Effector memory CD4-positive, alpha-beta T cell (primary cell): ENCODE measurements at places on chromosomes 7 and 10.

DNA sequence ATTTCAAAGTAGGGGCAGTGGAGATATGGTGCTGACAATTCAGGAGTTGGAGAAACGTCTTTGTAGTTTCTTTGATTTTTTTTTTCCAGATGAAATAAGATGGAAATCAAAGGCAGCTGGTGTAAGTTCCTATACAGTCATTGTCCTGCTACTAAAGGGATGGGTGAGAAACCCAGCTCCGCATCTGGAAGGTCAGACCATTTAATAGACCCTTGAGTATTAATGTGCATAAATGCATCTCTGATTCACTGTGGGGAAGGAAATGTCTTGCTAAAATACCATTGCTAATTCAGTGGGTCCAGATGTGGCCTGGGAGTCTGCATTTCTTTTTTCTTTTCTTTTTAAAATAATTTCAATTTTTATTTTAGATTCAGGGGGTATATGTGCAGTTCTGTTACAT is 15.5 kb downstream of the ABCB4 start:
- no peak for DNase-seq

DNA sequence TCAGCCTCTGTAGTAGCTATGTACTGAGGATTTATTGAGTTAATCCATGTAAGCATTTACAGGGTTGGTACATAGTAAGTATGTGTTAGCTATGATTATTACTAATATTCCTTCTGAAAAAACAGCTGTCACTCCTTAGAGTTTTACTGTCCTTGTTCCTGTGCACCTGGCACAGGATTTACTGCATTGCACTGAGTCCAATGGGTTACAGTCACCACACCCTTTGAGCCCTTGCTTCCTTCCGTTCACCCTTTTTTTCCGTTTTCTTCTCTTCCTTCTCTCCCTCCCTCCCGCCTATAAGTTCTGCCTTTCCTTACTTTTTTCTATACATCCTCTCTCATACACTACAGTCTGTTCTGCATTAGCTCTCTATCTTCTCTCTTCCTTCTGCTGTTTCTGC is 12.5 kb upstream of the CDK6 start:
- no peak for DNase-seq

DNA sequence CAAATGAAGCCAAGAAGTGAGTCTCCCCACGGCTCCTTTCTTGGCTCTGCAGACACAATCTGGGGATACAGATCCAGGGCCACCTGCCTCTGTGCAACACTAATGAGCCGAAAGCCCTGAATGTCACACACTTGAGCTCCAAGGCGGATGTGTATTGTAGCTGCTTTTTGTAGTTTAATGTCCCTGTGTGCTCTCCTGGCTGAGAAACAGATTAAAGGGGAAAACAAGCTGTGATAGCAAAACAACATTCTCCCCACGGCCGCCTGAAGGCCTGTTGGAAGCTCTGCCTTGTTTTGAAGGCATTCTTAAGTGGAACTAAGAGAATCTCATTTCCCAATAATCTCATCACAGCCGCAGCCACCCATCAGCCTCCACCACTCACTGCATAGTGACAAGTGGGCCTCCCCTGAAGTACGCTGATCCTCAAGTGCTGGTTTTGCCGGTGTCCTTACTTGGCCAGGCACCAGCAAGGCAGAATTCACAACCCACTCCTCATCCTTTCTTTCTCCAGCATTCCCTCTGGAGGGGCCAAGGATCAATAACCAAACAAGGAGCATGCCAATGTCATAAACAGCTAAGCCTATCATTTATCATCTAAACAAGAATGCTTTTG is 44.4 kb upstream of the AMPH start:
- DNase-seq = no peak

DNA sequence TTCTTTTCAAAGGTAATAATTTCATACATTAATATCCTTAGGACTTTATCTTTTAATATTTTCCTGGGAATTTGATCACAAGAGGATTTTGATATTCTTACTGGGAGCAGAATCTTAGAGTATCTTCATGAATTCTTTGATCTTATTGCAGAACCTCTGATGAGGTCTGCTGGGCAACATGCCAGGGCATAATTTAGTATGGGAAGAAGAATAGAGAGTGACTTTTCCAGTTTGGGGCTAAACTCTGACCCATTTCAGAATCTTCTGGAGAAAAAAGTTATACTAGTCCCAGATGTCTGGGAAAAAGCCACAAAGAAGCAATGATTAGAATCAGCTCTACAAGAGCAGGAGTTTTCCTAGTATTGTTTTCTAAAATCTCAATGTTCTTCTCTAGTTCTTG is 28.0 kb upstream of the RSU1 start:
- DNase-seq = no peak

DNA sequence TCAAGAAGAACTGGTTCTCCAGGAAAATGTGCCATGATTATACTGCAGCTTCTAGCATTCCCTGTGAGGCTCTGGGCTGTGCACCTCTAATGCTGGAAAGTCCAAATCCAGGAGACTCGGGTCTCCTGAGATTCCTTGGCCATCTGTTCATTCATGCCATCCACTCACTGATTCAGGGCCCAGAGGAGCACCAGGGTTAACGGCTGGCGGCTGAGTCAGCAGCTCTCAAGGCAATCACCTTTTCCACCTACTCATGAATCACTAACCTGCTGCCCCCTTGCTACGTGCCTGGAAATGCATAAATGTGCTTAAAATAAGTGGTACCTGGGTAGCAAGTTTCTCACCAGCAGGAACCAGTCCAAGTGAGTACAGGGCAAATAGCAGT is 132.7 kb downstream of the KCNMA1 start:
- no peak for DNase-seq

- DNase-seq = no peak
Observed at GRCh38 chr10:74763934-74764591, 62.3 kb upstream of the KAT6B start.

- no peak for DNase-seq
Observed at GRCh38 chr7:20742913-20743312, 43.8 kb downstream of the SP8 start.

GRCh38 chr7:129707910-129708499 is 96.5 kb downstream of the NRF1 start:
- no peak for DNase-seq

DNA sequence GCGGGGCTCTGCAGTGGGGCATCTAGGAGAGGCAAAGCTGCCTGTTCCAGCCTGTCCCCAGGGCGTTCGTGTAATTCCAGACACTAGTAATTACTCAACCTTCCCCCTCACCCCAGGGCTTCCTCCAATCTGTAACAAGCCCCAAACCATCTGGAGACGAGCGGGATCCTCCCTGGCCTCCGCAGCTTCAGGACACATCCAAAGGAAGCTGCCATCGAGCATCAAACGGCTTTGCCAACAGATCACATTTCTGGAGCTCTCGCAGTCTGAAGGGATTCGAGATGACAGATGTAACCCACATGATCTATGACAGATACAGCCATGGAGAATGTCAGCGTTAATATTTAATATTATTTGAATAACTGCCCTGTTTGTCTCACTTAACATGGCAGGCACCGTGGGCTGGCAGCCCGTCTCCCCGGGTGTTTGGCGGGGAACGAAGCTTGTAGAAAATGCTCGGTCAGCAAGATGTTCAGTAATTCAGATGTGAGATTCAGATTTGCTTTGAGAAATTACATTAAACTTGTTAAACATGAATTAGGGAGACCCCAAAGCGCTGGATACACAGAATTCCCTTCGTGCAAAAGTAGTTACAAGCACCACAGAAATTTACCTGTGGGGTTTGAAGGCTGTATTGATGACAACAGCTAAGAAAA is 108.5 kb upstream of the C7orf33 start:
- DNase-seq = no peak

DNA sequence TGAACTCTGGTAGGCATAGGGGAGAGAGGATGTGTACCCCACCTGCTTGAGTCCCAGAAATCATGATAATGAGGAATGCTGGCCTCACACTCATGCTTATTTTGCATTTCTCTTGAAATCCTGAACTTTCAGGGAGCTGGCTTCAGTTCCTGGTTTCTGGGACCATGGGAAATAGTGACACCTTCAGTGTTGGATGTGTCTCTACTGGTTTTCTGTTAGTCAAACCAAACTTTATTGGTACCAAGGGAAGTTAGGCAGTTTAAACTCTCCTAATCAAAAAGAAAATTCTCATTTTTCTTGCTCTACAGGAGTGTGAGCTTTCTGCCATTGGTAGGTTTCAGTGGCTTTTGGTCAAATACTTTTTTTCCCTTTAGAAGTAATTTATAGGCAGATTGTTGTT is 11.8 kb upstream of the PCGF5 start:
- DNase-seq = no peak

DNA sequence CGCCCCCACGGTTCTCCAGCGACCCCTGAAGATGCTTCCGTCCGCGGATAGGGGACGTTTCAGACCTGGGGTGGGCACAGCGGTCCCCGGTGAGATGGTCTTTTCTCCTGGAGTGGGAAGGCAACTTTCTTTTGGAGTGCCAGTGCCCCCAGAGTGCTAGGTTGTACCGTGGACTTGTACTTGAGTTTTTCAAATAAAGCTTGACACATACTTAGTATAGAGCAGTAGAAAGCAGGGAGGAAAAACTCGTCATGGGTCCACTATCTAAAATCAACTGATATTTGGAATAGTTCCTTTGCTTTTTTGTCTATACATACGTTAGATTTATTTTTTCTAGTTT is 28.4 kb downstream of the RBM20 start:
- DNase-seq = no peak

- no peak for DNase-seq
Observed at GRCh38 chr10:4022473-4022872, 237.5 kb upstream of the KLF6 start.

DNA sequence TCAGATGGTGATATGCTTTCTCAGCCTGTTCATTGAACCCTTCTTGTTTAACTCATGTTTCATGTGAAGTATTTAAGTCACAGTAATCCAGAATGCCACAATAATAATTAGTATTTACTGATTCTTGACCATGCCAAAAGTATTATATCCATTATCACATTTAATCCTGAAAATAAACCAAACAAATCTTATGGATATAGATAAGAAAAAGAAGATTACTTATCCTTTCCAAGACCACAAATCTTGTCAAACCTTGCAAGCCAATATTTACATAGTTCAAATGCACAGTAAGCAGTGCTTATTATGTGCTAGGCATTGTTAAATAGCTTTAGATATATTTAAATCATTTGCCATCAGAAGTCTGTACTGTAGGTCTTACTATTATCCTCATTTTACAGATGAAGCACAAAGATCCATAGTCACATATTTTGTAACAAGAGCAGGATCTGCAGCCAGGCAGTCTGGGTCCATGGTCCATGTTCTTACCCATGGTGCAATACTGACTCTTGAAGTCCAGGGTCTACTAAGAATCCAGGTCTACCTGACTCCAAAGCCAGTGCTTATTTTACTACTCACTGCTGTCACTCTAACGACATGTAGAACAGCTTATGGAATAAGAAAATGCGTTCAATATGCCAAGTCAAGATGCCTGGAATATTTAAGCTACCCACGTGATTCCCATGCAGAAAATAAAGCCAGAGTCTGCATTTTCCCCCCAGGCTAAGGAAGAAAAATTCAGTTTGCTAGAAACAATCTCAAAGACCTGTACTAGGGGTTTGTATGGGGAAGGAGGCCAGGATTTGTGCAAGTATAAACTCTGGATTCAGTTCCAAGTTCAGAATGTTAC is 984.8 kb upstream of the LRRTM3 start:
- no peak for DNase-seq

- no peak for DNase-seq
Observed at GRCh38 chr7:35712563-35713226, 17.8 kb upstream of the HERPUD2 start.

- no peak for DNase-seq
Observed at GRCh38 chr7:141785706-141786552, 4.1 kb upstream of the TAS2R5 start.
